ENCODE measurements at places on chromosomes 3 and 15.
A peak's percentile ranks its signal among the peaks of the same experiment; 100 is the strongest.

GRCh38 chr3:34483311-34483887 lies 685.0 kb downstream of the PDCD6IP start:
- no peak for DNase-seq

GRCh38 chr3:61520966-61521628 lies 40.3 kb upstream of the PTPRG start:
- DNase-seq = no peak

- DNase-seq = no peak
Measured at GRCh38 chr3:154421083-154421482, 8.9 kb downstream of the GPR149 start.

DNA sequence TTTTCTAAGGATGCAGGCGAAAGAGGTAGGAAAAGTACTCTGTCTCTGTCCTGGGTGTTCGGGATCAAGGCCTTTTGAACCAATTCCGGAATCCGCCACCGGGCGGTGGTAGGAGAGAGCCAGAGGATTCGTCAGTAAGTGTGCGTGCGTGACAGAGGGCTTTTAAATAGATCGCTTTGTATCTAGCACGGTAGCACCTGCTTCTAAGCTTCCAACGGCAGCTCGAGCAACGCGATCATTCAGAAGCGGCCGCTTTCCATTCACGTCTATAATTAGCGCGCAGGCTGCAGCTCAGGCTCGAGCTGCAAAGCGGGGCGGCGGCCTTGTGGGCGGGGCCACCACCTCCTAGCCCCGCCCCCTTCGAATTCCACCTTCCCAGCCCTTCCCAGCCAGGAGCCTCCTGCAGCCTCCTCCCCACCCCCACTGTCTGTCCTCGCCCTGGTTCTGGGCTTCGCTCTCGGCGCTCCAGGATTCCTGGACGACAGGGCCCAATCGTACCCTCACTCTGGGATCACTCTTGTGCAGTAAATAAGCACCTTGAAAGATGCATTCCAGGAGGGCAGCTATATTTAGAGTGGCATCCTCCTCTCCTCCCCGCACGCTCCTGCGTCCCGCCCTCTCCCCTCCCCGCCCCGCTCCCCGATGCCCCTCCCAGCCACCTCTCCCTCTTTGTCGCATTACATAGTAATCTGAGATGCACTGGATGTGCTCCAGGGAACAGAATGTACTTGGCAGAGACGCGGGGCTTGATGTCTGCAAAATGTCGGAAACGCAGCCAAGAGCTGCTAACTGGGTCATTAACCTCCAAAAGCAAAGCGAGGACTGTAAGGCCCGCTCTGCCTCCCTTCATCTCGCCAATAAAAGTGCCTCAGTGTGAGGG lies 224.1 kb upstream of the TPRG1 start:
- peak; percentile 35 for DNase-seq

GRCh38 chr3:60703956-60704736 lies 547.1 kb downstream of the FHIT start:
- no peak for DNase-seq

- DNase-seq = peak; percentile 57
Measured at GRCh38 chr15:88018869-88019641, 237.5 kb downstream of the NTRK3 start.

DNA sequence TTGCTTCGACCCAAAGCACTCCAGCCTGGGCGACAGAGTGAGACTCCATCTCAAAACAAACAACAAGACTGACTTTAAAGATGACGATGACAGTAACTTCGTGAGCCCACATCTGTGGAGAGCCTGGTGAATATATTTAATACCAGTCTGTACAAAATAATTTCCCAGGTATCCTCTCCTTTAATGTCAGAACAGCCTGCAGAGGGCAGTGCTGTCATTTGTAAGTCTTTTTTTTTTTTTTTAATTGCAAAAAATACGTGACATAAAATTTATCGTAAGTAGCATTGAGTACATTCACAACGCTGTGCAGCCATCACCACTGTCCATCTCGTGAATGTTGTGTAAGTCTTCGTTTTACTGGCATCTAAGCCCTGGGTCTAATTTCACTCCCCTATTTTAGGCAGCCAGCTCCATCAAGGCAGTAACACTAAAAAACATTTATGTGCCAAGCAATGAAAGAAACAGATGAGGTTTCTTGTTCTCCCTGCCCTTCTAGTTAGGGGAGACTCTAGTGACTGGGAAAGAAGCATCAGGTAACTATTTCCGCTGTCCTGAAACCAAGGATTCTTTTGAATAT lies 1.4 kb downstream of the HTD2 start:
- no peak for DNase-seq

DNA sequence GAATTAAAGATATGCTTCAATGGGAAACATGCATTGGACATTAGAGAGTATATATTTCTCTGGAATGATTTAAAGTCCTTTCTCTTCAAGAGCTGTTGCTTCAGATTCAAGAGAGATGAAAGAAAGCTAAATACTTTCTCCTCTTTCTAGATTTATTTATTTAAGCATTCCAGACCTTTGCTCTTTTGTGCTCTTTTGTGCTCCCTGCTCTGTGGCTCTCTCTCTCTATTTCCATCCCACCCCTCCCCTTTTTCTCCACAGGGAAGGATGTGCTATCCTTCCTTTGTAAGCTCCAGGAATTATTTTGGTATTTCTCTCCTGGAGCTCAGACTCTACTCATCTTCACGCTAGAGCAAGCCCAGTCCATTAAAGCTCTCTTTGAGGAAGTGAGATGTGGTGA lies 871.9 kb upstream of the GBE1 start:
- DNase-seq = no peak

DNA sequence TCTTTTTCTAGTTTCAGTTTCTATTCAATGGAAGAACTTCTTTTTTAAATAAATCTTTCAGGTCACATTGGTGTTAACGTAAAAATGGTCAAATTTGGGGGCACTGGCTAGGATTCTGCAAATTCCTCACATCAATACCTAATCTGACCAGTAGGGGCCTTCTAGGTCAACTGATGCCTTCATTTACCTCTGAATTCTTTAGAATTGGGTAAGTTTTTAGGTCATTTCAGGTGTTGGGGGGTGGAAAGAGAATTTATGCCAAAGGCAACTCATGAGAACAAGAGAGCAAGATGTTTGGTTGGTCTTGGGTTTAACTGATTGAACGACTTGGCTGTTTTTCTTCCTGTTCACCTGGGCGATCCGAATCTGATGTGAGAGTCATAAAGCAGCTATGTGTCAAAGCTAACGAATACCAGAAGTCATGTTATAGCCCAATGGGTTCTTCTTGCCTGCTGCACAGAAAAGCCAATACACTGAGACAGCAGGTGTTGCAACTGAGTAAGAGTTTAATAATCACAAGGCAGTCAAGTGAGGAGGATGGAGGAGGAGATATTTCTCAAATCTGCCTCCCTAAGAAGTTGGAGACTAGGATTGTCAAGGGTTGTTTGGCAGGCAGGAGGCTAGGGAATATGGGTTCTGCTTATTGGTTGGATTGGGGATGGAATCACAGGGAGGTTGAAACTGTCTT lies 15.3 kb downstream of the LRRC49 start:
- no peak for DNase-seq
